Hypothalamus (tissue), 51 donors: ENCODE measurements at places on chromosomes 7 and 10.

DNA sequence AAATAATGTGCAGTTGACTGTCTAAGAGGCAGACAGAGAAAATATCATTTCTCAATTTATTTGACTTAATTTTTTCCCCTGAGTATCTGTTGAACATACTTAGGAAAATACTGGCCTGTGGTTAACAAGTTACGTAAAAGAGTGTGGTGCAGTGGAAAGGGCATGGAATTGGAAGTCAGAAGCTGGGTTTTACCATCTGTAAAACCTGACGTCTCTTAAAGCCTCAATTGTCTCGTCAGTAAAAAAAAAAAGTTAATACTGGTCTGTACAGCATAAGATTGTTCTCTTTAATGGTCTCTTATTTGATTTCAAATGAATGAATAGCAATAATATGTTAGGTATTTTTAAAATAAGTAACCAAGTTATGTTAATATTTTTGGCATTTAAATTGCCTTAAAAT is 67.8 kb downstream of the PHTF2 start:
- no peak for DNase-seq

- no peak for DNase-seq
Observed at GRCh38 chr10:69232736-69233480, 12.8 kb downstream of the HKDC1 start.

DNA sequence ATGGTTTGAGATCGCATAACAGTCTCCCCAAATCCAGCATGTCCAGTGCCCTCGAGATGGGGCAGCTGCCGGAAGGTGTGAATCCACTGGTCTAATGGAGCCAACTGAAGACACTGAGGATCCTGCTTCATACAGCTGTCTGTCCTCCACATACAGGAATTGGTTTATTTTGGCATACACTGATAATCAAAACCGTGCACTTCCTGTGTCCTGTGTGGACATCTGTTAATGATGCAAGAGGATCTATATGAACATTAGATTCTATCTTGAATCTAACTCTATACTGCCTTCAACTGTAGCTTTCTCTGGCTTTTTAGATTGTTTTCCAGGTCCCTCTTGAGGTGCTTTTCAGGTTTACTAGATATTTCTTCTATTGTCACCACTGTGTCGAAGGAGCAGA is 3.0 kb upstream of the JAZF1 start:
- DNase-seq: no peak

- no peak for DNase-seq
Observed at GRCh38 chr7:2048531-2048930, 184.2 kb downstream of the MAD1L1 start.

DNA sequence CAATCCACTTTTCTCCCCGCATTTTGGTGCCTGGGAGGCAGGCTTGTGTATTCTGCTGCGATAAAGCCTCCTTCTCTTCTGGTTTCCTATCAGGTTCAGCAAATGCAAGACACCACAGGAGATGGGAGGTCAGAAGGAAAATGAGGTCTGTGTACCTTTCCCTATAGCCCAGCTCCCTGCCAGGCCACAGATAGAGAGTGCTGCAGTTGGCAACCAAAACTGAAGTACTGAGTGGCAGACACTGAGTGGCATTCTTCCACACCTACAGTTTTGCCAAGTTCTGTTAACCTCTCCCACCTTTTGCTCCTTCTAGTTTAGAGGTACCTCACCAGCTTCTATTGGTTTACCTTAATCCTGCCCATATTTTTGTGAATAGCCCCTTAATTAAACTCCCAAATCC is 948.4 kb downstream of the SORCS1 start:
- no peak for DNase-seq

DNA sequence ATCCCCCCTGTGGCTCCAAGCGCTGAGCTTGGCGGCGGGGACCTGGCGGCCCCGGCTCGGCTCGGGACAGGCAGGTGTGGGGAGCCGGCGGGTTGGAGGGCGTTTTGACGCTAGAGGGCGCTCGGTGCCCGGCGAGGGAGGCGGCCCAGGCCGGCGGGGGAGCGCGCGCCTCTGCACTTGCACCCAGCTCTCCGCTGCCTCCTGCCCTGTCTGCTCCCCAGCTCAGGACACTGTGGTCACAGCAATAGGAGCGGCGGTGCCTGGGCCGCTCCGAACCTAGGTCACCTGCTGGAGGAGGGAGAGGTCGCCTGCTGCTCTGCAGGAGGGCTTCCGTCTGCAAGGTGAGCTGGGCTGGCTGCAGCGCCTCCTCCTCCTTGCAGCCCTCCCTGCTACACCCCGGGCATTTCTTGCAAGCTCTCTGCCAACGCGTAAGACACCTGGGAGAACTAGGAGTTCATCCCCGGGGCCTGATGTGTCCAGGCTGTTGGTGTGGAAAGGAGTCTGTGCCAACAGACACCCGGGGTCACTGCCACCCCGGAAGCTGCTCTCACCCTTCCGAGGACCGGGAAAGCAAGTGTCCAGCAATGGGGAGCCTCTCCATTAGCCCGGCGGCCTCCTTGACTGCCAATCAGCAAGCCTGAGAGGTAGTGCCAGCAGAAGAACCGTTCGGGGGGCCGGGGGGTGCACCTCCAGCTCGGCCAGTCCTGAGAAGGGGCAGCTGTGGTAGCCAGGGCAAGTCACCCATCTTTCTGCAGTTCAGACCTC is 620.4 kb downstream of the GALNT17 start:
- DNase-seq: peak; percentile 44

GRCh38 chr7:138878856-138879255 is 80.9 kb upstream of the ATP6V0A4 start:
- DNase-seq: no peak

GRCh38 chr7:155190688-155191087 is 107.0 kb upstream of the INSIG1 start:
- DNase-seq: peak; percentile 16

- no peak for DNase-seq
Observed at GRCh38 chr10:69636626-69637605, 6.9 kb downstream of the FAM241B start.

DNA sequence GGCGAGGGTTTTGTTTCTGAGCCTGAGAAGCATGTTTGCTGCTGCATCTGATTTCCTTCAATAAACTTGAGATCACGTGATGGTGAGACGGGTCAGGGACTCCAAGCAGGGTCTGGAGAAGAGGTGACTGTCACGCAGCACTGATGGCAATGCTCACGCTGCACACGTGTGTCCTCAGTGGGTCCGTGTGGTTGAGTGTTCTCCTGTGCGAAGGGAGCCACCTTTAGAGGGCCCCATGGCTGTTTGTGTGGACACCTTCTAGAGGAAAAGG is 100.4 kb downstream of the WDR37 start:
- DNase-seq: no peak

GRCh38 chr7:101168412-101169049 is 3.2 kb upstream of the VGF start:
- DNase-seq: no peak

- DNase-seq: no peak
Observed at GRCh38 chr10:682931-683447, 6.5 kb downstream of the DIP2C start.

- no peak for DNase-seq
Observed at GRCh38 chr7:2660359-2661095, 27.5 kb upstream of the AMZ1 start.

- no peak for DNase-seq
Observed at GRCh38 chr10:88038268-88038667, 174.8 kb downstream of the PTEN start.

- DNase-seq: no peak
Observed at GRCh38 chr7:159032753-159033472, 111.8 kb downstream of the VIPR2 start.

- DNase-seq: no peak
Observed at GRCh38 chr10:91672021-91672608, 39.2 kb upstream of the PPP1R3C start.

DNA sequence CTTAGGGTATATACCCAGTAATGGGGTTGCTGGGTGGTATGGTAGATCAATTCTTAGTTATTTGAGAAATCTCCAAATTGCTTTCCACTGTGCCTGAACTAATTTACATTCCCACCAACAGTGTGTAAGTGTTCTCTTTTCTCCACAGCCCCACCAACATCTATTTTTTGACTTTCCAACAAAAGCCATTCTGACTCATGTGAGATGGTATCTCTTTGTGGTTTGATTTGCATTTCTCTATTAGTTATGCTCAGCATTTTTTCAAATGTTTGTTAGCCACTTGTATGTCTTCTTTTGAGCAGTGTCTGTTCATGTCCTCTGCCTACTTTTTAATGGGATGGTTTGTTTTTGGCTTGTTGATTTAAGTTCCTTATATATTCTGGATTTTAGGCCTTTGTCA is 66.4 kb downstream of the MGAM2 start:
- DNase-seq: no peak

- DNase-seq: no peak
Observed at GRCh38 chr7:471191-471865, 48.3 kb downstream of the PDGFA start.

- no peak for DNase-seq
Observed at GRCh38 chr10:90977855-90978486, 57.1 kb upstream of the ANKRD1 start.

- no peak for DNase-seq
Observed at GRCh38 chr10:101829561-101830315, 11.5 kb upstream of the OGA start.

DNA sequence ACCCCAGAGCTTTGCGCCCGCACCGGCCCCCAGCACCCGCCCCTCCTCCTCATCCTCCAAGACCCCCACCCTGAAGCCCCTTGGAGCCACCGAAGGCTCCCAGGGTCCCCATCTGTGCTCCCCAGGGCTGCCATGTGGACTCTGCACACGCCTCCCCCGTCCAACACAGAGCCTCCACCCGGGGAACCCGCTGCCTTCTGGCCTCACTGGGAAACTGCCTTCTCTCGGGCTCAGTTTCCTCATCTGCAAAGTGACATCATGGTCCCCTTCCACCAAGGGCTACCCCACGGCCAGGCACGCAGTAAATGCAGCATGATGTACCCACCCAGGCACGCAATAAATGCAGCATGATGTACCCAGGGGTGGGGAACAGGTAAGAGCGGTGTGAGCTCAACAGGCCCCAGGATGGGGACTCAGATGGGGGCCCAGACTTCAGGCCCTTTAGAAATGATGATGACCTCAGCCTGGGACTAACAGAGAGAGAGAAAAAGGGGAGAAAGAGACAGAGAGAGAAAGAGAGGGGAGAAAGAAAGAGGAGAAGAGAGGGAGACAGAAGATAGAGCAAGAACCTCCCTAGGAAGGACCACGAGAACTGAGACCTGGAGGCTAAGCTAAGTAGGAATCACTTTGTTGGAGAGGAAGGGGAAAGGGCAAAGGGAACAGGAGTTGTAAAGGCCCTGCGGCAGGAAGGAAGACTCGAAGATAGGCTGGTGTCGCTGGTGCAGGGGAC is 2.5 kb upstream of the MICALL2 start:
- DNase-seq: no peak

DNA sequence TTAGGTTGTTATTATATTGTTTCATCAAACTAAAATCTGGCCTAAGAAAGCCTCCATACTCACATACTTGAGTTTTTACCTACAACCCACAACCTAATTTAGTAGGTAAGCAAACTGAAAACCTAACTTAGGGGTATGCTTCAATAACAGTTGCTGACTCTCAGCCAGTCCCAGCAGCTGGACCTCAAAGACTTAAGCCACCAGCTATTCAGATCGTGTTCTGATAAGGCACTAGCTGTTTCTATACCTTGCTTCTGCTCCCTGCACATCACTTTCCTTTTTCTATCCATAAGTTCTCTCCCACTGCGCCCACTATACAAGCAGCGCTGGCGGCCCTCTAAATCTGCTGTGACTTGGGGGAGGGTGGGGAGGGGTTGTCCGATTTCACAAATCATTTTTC is 42.3 kb downstream of the SUGCT start:
- DNase-seq: no peak

DNA sequence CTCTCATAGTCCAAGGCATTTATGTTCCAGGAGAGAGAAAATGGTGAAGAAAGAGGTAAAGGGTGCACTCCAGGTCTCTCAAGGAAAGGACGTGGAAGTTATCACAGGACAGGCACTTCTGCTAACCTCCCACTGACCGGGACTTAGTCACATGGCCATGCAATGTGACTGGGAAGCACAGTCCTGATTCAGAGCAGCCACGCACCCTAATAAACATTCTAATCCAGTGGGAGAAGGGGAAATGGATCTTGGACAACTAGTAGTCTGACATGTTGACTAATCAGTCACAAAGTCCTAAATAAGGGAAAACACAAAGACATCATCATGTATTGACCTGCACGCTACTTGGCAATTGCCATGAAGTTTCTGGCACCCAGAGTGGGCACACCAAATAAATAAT is 417.5 kb upstream of the ZMIZ1 start:
- no peak for DNase-seq
